HTR-8/SVneo (cell line): ENCODE measurements at places on chromosomes 2 and 18.
A peak's percentile ranks its signal among the peaks of the same experiment; 100 is the strongest.

DNA sequence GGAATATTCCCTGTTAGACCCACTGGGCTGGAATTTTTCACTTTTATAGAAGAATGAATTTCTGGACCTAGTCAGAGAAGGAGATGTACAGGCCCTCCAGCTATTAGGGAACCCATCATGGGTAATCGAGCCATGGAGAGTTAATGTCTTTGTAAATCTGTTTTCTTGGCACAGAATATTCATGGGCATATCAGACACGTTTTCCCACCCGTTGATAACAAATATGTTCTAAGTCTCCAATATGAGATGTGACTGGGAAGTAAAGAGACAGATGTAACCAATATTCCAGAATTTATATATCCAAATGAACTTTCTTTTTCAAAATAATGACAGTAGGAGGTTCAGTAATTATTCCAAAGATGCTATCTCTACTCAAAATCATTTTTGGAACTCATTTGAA lies 38.7 kb downstream of the CCDC85A start:
- no peak for DNase-seq

DNA sequence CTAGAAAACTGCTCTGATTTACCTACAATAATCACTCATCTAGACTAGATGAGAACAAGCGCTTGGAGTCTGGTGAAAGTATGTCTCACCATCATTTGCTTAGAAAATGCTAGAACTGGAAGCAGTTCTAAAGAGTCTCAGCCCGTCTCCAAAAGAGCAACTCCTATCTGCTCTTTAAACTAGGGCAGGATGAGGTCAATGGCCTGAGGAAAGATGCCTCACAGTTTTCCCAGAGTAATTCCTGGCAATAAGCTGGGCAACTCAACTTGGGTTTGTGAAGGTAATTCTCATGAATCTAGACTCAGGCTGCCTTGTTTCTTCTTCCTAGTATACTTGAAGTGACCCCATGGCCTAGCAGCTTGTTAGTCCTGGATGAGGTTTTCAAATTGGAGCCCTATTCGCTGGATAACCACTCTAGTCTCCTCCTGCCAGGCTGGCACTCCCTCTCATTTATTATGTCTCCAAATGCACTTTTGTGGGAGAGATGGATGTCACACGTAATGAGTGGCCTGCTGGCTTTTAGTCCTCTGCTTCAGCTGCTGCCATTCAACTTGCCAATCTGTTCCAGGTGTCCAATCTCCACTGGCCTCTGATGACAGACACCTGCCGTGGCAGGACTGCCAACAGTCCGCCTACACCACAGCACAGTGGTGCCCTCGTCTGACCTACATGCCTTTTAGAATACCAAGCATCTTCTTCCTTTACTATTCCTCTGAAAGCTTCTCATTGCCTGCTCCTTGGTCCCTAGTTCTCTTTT lies 80.9 kb downstream of the CABYR start:
- DNase-seq = no peak

- no peak for DNase-seq
Observed at GRCh38 chr2:206890926-206891325, 48.4 kb upstream of the CPO start.

DNA sequence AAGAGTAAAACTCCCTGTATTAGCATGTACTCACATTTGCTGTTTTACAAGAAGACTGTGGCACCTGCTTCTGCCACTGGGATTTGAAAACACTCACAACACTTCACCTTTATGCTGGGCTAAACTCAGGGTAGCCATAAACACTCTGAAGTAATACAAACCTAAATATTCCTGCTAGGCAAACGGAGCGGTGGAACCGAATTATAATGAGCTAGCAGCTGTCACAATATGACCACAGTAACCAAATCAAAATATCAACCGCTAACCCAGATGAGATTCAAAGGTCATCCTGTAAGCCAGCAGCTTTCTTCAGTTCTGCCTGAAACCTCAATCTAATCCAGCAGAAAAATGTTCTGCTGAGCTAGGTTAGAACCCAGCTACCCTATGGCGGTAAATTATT lies 132.1 kb downstream of the TCF4 start:
- no peak for DNase-seq

DNA sequence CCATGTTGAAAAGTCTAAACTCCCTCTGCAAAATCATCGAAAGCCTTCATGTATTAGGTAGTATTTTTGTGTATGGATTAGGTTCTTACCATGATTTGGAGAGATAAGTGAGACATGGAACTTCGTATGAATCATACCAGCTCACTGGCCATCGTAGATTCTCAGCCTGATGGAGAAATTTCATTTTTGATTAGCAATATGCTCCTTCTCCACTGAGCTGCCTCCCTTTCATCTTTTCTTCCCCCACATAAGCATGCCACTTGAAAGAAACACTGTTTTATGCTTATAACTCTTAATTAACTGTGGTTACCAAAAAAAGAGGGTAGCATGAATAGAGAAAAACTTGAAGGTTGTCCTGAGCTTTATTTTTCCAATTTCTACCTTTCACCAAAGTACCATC lies 111.9 kb downstream of the NCK2 start:
- DNase-seq = no peak

DNA sequence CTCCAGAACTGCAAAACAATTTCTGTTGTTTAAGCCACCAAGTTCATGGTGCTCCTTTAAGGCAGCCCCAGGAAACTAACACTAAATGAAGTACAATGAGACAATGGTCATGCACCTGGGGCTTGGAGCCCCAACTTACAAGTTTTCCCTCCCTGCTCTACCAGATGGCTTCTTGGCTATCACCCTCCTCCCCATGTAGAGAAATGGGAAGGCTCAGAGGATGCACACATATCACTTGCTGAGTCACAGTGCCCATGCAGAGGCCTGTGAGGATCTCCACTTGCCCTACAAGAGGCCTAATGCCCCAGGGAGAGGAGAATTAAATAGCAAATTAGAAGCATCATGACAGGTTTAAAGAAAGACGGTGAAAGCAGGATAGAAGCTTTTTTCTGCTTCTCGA lies 270.9 kb downstream of the TTC32 start:
- DNase-seq = no peak

DNA sequence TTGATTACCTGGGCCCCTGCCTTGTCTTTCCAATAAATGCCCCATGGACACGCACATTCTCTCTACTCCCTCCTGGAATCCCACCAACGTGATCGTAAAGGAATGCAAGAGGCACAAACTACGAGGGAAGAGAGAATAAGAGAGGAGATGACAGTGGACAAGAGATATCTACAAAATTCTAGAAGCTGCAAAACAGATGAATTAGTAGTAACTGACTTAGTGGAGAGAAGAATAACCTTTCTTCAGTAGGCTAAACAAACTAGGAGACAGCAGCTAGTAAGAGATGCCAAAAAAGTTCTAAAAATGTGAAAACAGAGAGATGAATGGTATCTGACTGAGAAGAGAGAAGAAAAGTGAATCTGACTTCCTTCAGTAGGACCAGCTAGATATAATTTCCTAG lies 43.5 kb upstream of the MYCN start:
- DNase-seq = no peak

- DNase-seq = no peak
Observed at GRCh38 chr2:235059161-235059560, 107.3 kb downstream of the SH3BP4 start.

DNA sequence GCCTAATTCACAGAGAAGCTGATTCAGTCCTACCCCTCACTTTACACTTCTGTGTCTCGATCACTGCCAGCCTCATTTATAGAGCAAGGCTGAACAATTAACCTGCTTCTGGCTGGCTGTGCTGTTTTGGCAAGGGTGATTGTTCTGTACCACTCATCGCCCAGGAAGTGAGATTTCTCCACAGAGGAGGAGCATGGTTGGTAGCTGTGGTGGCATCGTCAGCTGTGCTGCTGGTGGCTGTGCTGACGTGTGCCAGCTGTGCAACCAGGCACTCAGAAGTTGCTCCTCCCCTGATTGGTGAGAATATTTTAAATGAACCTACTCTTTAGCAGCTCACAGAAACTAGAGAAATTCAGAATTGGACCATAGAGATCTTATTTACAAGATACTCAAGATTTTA lies 158.3 kb downstream of the EML6 start:
- DNase-seq = no peak

DNA sequence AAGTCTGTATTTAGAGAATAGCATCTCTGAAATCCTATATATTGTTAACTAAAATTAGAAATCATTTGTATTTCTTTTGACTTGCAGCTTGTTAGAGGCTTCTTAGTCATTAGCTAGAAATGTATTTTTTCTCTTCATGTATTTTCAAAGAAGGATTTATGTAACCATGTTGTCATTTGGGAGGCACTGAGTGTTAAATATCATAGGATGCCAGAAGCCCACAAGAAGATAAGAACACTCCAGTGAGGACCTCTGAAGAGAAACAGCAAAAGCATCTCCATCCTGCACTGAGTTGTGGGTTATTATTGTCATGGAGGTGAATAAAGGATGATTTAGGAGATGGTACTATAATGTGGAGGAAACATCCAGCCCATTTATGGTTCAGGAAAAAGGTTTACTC lies 93.5 kb downstream of the UBE2E3 start:
- DNase-seq = no peak

GRCh38 chr18:37476182-37476581 lies 89.4 kb downstream of the CELF4 start:
- DNase-seq = peak; percentile 14

DNA sequence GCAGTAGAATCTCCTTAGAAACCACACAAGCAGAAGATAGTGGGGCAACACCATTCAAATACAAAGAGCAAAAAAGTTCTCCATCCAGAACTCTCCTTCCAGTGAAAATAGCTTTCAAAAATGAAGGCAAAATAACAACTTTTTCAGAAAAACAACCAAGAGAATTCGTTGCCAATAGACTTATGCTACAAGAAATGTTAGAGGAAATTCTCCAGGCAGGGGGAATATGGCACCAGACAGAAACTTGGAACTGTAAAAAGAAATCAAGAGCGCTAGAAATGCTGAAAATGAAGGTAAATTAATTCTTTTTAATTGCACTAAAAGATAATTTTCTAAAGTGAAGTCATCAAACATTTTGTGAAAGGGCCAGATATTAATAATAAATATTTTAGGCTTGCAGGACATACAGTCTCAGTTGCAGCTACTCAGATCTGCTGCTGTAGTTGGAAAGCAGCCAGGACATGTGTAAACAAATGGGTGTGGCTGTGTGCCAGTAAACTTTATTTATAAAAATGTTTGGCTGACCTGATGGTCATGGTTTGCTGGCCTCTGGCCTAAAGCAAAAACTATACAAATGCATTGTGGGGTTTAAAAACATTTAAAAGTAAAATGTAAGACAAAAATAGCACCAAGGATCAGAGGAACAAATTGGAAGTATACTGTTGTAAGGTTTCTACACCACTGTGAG lies 73.7 kb upstream of the TGFA start:
- DNase-seq = no peak

DNA sequence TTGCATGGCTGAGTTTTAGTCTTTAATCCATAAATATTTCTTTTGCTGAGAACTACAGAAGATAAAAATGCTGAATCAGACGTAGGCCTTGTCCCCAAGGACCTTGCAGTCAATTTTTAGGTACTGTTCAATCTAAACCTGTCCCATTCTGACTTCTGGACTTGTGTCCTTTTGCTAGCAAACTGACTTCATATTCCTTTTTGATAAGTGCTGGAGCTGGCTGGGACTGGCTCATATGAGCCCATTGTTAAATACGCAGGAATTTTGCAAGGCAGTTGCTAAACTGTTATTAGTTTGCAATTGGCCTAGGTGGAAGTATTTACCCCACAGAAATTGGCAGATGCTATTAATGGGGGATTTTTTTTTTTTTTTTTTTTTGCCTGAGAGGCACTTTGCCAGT lies 941.4 kb downstream of the DCC start:
- no peak for DNase-seq

DNA sequence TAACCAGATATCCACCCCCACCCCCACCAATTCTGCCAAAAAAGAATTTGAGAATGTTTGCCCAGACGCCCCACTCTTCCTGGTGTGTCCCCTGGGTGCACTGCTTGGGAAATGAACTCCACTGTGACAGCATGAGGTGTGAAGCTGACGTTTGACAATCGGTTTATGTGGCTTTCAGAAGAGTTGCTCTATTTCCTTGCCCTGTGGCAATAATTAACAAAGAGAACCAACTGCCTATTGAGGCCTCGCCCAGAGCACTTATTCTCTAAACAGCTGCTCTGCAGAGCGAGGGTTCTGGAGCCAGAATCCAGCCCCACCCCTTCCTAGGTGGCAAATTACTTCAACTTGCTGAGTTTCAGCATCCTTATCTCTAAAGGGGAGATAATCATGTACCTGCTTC lies 115.8 kb upstream of the SIX3 start:
- no peak for DNase-seq

DNA sequence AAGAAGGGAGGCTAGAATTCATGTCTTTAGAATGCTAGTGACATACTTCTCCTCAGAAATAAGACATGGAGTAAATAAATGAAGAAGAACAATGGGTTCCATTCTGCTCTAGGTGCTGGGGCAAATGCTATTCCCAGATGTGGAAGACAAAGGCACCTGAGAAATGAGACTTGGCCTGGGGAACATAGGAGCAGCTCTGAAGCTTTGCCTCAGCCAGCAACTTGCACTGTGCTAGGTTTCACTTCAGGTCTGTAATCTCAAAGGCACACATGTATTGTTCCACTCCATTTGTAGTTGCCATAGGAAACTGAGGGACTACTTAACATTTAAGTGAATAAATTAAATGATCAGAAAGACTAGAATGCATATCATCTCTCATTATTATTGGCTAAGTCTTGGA lies 538.9 kb upstream of the REG3G start:
- DNase-seq = no peak

DNA sequence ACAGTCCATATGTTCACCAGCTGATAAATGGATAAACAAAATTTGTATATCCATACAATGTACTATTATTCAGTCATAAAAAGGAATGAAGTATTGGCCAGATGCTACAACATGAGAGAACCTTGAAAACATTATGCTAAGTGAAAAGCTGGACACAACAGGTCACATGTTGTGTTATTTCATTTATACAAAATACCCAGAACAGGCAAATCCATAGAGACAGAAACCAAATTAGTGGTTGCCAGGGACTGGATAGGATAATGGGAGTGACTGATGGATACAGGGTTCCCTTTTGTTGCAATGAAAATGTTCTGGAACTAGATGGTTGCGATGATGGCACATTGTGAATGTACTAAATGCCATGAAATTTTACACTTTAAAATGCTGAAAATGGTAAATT lies 10.2 kb upstream of the PCARE start:
- no peak for DNase-seq

GRCh38 chr2:12990523-12990922 lies 273.8 kb downstream of the TRIB2 start:
- DNase-seq = no peak

GRCh38 chr2:127122361-127123027 lies 15.5 kb upstream of the BIN1 start:
- DNase-seq = no peak

DNA sequence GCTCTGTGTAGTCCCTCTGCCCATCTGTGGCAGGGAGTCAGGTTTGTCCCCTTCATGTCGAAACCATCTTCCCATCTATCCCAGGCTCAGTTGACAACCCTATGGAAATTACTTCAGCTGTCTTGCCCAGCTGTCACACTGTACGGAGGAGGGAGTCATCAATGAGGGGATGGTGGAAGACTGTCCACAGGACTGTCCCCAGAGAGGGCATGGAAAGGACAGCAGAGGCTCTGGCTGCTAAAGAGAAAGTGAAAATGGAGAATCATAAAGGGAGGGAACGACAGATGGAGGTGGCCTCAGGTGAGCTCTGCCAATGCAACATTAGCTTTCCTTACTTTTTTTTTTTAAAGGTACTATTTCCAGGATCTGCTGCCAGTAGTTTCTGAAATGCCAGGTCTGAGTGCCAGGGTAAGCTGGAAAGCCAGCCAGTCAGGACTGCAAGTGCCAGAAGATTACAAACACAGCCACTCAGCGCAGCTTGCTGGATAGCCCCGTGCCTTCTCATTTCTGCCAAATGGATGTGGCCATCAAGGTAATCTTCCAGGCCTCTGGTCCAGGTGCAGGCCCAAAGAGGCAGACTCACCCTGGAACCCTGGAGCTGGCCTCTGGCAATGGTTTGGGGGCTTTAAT lies 192.8 kb downstream of the AGPS start:
- no peak for DNase-seq
